ENCODE measurements at places on chromosomes 2 and 18.

GRCh38 chr2:134324430-134324829, 70.6 kb downstream of the MGAT5 start:
- no peak for DNase-seq

GRCh38 chr2:59339121-59339836, 1098.2 kb upstream of the FANCL start:
- DNase-seq = no peak

- DNase-seq = no peak
Measured at GRCh38 chr18:10497206-10497749, 28.5 kb upstream of the NAPG start.

DNA sequence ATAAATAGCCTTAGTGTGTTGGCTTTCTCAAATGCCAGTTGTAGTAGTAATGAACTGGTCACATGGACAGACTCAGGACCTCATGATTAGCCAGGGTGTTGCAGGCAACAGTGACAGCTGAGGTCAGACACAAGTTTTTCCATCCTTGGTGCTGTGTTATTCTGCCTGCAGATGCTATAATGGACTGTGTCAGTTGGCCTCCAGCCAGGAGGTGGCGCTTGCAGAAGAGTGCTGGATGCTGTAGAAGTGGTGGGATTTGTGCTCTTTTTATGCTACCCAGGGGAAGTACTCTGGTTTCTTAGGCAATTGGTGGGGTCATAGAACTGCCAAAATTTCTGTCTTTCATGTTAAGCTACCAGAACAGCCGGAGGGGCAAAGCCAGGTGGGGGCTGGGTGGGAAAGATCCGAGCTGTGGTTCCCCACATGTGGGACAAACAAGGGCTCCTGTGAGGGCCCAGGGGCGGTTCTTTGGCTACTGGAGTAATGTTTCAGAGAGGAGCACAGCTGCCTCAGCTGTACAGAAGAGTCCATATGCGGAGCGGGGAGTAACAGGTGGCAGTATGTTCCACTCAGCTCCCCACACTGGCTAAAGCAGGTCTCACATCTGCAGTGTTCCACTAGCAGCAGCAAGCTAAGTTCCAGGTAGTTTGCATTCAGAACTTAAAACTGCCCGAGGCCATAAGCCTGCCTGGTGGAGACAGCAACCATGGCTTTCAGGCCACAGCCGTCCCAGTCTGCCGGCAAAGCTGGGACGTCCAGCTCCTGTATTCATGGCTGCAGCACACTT, 104.4 kb downstream of the GULP1 start:
- peak; percentile 2 for DNase-seq
